ENCODE measurements at places on chromosomes 7 and 10.

GRCh38 chr10:66828957-66829356, 96.9 kb upstream of the LRRTM3 start:
- no peak for DNase-seq

- DNase-seq: no peak
Observed at GRCh38 chr7:139658296-139658695, 119.5 kb downstream of the HIPK2 start.

DNA sequence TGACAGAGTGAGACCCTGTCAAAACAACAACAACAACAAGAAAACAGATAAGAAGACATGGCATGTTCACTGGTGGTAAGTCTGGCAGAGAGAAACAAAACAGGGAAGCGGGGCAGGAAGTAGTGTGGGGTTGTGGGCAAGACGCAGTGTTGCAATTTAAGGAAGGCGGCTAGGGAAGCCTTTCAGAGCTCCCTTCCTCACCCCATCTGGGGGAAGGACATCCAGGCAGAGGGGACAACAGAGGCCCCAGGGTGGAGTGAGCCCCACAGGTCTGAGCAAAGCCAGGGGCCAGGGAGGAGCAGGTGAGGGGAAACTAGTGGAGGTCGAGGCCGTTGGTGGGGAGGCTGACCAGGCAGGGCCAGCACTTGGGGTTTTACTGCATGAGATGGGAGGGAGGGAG, 16.8 kb downstream of the LAT2 start:
- DNase-seq: no peak

GRCh38 chr10:86078639-86079035, 288.0 kb downstream of the GRID1 start:
- DNase-seq: no peak

DNA sequence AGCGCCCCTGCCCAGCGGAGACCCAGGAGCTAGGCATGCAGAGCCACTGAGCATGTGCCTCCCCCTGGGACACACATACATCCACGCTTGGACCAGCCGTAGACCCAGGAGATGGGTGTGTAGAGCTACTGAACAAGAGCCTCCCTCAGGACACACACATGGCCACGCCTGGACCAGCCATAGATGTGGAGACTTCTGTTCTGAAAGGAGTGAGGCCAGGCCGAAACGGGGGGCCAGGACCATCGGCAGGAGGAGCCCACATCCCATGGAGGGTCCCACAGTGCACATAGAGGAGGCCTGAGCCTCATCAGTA, 340.4 kb downstream of the TCERG1L start:
- no peak for DNase-seq

DNA sequence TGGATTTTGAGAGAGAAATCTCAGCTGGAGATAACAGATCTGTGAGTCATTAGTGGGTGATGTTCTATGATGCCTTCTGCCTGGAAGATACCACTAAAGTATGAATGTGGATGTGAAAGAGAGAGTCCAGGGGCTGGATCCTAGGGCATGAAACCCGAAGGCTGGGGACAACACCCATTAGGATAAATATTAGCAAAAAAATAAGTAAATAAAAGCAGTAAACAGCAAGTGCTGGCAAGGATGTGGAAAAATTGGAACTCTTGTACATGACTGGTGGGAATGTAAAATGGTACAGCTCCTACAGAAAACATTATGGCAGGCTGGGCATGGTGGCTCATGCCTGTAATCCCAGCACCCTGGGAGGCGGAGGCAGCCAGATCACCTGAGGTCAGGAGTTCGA, 16.6 kb upstream of the MGMT start:
- no peak for DNase-seq

DNA sequence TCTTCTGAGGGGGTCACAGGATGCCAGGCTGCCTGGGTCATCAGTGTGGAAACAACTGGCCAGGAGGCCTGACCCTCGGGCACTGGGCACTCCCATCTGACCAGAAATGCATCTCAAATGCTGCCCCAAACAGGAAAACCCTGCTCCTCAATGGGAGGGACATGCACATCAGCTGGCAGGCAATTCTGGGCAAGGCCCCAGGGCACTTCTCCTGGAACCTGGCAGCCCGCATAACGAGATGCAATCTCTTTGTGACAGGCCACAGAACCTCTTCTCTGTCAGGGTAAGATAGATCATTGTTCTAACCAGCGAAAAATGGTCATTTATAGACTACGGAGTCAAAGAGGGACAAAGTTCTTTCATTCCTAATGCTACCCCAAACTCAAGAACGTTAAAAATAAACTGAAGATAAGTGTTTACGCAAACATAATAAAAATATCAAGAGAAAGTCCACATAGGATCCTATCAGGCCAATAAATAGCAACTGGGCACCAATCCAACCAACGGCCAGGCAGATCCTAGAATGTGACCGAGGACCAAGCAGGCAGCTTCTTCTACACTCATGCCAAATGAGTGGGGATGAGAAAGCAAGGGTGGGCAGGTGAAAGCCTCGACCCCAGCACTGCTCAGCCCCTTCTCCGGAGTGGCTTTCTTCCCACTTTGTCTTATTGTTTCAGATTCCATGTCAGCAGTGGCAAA, 212.3 kb downstream of the TCERG1L start:
- no peak for DNase-seq

- DNase-seq: no peak
Observed at GRCh38 chr10:108496106-108496505, 1331.6 kb upstream of the SORCS1 start.

DNA sequence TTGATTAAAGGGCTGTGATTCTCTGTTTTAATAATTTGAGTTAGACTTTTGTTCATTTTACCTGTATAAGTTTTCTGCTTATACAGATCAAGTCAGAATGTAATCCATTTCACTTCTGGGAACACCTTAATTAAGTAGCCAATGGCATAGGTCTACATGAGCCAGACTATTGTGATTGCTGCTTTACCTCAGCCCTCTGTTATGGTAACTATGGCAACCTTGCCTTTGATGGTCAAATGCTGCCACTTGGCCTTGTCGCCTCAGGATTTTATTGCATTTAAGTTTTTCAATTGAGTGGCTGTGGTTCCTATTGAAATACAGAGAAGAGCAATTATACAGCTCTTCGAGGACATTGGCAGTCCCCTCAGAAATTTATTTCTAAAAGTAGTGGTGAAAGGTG, 64.3 kb upstream of the TMEM106B start:
- DNase-seq: no peak

- no peak for DNase-seq
Observed at GRCh38 chr10:60461688-60462087, 72.0 kb upstream of the ANK3 start.

All from NCI-H510A (cell line).